ENCODE measurements at places on chromosomes 13 and 19.

DNA sequence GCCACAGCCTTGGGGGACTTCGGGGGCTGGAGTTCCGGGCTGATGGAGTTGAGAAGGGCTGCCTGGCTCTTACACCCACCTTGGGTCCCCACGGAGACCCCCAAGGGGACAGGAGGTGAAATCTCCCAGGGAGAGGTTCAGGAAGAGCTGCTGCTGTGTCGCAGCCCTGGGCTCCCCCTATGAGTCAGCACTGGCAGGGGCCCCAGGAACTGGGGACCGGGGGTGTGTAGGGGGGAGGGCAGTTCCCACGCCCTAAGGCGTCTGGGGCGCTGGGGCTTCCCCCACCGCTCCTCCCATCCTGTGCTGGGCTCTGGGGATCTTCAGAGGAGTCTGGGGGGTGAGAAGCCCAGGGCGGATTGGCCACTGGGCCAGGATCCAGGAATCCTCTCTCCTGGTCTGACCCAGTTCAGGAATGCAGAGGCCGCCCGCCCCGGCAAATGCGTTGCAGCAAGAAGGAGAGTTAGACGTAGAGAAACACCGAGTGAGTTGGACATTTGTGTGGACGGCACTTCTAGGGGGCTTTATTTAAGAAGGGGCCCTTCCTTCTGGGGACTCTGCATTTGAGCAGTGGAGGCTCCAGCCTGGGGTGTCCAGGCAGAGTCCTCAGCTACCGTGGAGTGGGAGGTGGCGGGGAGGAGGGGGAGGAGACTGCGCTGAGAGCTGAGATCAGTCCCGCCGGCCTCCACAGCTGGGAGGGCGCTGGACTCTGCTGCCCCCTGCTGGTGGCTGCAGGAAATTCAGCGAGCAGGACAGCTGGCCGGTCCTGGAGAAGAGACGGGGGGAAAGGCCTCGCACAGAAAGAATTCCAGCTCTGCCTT is 15.0 kb upstream of the NANOS3 start:
- peak; percentile 85 for DNase-seq

- no peak for DNase-seq
These were observed 117.6 kb upstream of the MCF2L start for GRCh38 chr13:112851107-112852038.

DNA sequence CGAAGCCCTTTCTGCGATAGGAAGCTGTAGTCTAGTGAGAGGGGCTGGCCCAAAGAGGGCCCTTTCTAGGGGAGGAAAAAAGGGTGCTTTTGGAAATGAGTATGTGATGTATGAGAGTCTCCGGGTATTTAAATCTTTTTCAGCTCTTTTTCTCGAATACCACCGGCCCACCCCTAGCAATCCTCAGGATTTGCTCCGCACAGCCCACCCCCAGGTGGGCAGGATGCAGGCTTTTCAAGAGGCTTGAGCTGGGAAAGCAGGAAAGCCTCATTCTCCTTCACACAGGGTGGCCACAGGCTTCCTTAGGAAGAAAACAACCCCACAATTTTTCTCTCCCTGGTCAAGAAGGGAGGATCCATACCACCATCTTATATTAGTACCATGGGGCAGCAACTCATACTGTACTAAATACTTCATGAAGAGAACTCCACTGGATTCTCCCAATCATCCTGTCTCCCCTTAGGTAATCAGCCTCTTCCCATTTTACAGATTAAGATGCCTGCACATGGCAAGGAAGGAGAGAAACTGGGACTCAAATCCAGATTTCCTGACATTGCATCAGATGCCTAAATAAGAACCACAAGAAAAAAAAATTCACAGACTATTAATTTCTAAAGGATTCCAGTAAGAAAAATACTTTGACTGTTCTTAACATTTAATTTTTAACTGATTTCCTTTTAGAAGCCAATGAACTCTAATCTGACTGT is 84.4 kb downstream of the STK24 start:
- no peak for DNase-seq

DNA sequence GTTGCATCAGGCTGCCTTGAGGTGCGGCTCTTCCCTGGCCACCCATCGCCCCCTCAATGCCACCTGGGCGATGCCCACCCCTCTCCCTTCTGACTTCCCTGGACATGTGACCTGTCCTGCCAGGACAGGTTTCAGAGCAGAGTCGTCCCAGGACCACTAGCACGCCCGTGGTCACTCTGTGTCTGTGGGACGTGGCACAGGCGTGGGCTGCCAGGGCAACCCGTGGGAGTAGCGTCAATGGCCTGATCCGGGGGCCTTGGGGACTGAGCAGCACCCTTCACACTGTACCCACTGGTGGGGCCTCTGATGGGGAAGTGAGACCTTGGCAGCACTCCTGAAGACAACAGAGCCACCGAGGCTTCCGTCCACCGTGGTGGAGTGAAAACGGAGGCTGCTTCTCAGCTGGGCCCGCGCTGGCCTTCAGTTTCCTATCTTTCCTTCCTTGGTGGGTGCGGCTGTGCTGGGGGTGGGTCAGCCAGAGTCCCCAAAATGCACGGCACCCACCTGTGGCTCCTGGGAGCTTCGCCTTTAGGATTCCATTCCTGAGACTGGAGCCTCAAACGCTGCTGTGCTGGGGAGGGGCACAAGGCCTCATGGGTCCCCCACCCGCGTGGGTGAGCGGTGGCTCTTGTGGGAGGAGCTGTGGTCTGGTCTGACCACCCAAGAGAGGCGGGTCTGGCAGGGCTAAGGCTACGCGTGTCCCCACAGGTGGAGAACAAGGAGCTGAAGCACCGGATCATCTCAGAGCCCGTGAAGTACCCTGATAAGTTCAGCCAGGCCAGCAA is 26.7 kb upstream of the TMEM255B start:
- no peak for DNase-seq

DNA sequence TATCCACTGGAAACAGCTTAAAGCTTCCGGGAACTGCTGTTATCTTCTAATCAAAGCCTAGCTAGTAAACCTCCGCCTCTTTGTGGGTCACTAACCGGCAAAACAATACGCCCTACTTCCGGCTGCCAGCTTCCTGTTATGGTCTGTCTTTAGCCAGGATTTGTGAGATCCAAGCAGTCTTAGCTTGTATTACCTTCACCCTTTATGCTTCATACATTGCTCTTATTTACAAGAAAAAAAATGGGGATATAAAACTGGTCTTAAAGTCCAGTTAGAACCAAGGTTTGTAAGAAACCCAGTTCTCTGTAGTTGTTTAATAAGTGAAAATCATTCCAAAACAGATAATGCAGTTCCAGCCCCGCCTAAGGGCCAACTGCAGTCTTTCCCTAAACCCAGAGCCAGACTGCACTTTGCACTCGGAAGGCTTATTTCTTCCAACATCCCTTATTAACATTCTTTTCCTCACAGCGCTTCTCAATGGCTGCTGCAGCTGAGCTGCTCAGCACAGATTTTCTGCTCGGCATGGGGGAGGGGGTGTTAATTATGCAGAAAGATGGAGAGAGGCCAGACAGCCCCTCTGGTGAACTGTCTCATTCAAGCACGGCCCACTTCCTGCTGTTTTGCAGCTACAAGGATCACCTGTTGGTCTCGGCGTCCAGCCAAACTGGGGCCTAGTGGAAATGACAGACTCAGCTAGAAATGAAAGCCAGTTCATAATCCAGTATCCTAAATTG is 368.4 kb downstream of the KLF12 start:
- DNase-seq, result peak; percentile 51

DNA sequence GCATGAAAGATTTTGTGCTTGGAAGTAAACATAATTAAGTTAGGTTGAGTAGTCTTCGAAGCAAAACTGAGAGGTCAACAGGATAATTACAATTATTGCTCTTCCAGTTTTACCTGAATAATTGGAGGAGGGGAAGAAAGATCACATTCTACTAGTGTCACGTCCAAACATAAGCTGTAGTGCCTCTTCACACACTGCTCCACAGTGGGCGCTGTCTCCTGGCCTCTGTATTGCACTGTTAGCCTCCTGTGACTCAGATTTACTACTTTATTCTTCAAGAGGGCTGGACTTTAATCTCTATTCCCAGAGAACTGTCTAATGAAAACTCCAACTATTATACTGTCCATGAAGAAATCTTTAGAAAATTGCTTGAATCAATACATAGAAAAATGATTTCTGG is 62.9 kb downstream of the TRPC4 start:
- no peak for DNase-seq

GRCh38 chr13:39688699-39689405 is 33.4 kb downstream of the COG6 start:
- DNase-seq, result no peak

- DNase-seq, result no peak
These were observed 102.7 kb downstream of the ATP11A start for GRCh38 chr13:112792511-112792910.

DNA sequence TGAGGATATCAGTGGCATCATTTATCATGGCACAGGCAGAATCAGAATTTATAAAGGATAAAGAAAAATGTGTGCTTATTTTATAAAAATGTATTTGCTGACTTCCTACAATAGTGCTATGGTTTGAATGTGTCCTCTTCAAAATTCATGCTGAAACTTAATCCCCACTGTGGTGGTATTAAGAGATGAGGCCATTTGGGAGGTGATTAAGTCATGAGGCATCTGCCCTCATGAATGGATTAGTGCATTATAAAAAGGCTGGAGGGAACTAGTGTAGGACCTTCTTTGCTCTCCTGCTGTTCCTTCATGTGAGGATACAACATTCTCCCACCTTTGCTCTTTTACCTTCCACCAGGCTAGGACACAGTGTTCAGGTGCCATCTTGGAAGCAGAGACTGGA is 212.8 kb downstream of the RFC3 start:
- DNase-seq, result no peak

GRCh38 chr13:36891752-36892151 is 28.3 kb downstream of the SMAD9 start:
- no peak for DNase-seq

- DNase-seq, result no peak
These were observed 36.7 kb upstream of the DGKH start for GRCh38 chr13:42011601-42012350.

GRCh38 chr13:70755456-70755855 is 647.2 kb upstream of the KLHL1 start:
- DNase-seq, result no peak

DNA sequence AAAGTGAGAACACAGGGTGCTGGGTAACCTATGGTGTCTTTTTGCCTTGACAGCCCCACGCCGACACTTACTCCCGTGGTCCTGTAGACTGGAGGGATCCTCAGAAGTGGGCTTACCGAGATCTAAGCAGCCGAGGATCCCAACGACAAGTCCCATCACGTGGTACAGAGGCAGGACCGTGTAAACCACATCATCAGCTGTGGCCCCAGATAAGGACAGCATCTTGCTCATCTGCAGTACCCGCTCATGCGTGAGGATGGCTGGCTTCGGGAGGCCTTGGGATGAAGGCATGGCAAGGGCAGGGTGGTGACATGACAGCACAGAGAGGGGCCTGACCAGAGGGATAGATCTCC is 2.1 kb downstream of the SLC27A5 start:
- no peak for DNase-seq

GRCh38 chr19:8396185-8396562 is 6.0 kb downstream of the RAB11B start:
- DNase-seq, result no peak

- DNase-seq, result no peak
These were observed 4.8 kb downstream of the SOX21 start for GRCh38 chr13:94707400-94708021.
